ENCODE measurements at places on chromosomes 11 and 22.

DNA sequence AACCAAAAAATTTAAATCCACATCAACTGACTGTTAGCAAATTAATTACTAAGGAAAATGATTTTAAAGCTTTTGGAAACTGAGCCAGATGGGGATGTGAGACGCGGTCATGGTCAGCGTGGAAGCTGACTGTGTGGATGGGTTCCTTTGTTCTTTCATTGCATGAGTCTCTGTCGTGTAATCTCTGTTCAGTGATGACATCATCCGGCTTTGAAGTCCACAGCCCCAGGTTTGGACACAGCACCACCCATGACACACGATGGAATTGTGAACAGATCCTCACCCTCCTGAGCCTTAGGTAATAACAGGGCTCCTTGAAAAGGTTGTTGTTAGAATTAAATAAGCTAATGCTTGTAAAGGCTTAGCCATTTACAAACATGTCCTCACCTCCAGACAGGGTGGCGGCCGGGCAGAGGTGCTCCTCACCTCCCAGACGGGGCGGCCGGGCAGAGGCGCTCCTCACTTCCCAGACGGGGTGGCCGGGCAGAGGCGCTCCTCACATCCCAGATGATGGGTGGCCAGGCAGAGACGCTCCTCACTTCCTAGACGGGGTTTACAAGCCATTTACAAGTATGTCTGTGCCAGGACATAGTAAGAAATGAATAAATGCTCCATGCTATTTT is 677.3 kb downstream of the TBC1D22A start:
- DNase-seq = no peak

DNA sequence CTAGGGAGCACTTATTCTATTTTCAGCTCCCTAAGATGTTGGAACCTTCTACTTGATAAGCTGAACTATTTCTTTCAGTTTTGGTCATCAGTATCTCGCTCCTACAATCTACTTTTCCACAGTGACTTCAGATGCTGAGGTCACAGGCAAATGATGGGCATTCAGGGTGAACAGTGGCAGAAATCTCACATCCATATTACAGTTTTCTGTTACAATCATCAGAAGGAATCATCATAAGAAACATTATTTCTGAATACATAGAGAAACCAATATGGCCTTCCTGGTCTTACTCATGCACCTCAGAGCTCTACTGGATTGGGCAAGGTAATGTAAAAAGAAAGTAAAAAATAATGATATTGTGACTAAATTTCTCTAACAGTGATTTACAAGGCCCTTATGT is 39.4 kb upstream of the DDI1 start:
- no peak for DNase-seq

DNA sequence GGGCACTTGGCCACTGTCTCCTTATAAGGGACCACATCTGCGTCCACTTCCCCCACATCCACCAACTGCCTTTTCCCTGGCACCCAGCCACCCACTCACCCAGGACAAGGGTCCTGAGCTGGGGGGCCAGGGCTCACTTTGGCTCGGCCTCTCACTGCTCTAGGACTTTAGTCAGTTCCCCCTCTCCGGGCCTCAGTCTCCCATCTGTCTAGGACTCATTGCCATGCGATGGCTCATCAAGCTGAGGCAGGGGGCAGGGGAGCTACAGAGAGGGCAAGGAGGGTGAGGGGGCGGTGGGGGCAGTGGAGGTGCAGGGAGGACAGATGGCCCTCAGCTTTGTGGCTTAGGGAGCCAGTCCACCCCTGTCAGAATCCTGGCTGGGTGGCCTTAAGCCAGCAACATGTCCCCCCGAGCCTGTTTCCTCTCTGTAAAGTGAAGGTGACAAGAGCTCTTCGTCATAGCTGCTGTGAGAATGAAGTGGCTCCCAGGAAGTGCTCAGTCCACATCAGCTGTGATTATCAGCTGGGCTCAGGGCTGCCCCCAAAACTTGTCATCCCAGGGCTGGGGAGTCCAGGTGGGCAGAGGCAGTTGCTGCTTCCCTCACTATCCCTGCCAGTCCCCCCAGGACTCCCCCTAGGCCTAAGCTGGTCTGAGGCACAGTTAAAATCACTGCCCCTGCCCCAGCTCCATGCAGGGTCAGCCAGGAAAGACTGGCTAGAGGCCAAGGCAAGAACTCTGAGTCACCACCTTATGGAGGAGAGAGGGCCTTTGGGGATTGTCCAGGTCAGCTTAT is 14.9 kb downstream of the RAC2 start:
- no peak for DNase-seq

GRCh38 chr11:1208394-1209261 is 14.2 kb upstream of the MUC5B start:
- DNase-seq = no peak

DNA sequence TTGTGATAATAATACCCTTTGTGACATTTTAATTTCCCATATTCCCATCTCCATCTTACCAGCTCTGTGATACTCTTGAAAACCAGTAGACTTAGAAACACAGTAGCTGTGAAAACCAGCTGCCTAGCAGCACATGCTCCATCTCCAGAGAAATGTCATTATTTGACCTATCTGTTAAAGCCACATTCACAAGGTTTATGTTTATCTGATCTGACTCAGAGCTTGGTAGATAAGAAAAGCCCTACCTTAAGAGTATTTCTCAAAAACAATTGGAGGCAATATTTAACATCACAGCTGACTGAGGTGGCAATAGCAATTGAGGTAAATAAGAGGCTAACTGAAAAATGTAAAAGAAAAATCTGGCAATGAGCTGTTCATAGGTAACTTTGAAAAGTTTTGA is 8.1 kb upstream of the ANO3 start:
- DNase-seq = no peak

DNA sequence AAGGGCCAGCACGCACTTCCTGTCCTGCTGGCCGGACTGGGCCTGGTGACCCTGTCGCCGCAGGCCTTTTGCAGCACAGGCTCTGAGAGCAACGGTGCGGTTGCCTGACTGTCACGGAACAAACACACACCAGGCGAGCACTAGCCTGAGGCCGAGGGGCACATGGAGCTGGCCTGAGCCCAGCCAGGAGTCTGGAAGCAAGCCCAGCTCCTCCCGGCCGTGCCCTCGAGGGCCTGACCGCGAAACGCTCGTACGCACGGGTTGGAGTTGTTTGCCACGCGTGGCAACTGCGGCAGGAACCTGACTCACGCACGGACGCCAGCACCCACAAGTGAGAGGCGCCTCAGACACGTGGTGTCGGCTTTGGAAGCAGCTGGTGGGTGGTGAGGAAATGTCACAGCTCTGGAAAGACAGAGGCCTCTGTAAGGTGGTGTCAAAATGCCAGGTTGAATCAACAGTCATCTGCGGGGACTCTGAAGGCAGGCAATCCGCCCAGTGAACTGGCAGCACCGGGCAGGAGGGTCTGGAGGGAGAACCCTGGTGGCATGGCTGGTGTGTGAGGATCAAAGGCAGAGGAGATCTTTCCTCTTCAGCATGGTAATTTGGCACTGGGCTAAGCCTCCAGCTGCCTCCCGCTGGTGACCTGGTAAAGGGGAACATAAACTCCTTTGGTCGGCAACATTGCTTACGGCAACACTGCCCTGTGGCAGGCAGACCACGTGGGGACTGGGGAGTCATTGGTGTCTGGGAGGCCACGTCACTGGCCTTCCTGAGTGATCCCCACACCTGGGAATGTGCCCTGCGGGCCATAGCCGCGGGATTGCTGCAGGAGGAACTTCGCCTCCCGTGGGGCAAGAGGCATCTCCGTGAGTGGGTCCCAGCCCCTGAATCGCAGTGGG is 15.3 kb upstream of the IL17REL start:
- no peak for DNase-seq

DNA sequence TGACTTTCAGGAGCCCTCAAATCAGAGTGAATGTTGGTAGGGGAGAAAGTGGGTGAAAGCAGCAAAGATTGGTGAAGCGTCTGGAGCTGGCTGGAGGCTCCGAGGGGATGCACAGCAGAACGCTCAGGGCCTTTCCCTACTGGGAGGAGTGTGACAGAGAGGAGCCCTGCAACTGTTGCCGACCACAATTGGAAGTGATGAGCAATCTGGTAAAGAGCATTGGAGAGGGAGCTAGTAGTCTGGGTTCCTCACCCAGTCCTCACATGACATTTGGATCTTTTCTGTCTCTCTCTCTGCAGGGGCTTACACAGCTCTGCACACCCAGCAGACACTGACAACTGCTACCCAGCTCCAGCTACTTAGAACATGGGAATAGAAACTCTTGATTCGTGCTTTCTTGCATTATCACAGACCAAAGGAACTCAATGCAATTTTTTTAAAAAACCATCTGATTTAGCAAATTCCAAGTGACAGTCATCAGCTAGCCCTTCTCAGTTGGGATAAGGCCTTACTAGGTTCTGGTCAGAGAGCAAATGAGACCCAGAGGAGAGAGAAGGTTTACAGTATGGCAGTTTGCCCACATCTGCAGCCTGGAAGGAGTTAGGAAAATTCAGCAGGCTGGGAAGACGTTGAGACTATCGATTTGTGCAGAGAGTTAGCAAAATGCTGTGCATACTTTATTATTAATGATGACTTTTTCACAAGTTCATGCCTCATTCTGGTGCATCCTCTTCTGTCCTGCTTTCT is 278.0 kb upstream of the PLET1 start:
- DNase-seq = no peak

DNA sequence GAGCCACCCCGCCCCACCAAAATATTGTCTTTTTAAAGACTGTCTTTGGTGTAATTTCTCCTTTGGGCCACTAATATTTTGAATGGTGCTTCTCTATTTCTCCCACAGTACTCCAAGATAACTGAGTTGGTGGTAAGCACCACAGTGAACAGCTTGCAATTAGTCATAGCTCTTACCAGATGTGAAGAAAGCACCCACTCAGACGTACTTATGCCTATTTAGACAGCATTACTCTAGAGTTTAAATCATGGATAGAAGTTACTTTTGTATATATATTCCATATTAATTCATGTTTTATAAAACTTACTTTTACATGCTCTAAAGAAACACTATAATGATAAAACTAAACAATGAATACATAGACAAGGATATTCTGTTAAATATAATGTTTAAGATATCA is 12.7 kb downstream of the ANO3 start:
- DNase-seq = no peak

GRCh38 chr22:46465345-46465720 is 72.1 kb downstream of the CELSR1 start:
- DNase-seq = no peak

DNA sequence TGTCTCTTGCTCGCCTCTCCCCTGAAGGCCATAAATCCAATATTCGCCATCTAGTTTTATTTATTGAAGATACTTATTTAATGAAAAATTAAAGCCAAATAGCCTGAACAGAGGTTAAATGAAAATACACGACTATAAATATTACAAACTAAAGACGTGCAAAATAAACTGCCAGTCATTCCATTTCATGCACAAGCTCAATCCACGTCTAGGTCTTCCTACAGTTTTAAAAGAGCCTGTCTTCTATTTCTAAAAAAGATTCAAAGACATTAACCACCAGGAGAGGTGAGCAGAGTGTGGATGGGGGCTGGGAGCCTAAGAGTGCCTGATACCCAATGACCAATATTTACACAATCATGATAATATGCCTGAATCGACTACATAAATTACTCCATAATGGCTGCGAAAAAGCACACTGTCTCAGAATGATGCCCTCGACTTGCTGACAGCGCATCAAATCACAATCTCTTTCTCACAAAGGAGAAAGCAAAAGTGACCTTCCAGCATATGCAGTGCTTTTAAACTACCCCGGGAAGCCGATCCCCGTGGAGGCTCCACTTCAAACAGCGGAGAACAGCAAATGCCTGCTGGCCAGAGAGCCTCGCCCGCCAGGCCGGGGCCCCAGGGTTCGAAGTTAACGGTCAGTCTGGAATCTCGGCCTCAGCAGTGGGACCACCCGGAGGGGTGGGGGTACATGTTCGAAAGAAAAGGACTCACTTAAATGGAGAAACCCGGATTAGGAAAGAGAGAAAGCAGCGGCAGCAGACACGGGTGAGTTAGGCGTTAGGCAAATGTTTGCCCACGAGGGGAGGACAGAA is 1.7 kb downstream of the FCHSD2 start:
- DNase-seq = no peak

- DNase-seq = no peak
Measured at GRCh38 chr11:69415411-69416142, 65.9 kb upstream of the LINC01488 start.

- DNase-seq = no peak
Measured at GRCh38 chr11:44018127-44018521, 29.7 kb upstream of the ACCSL start.

- DNase-seq = no peak
Measured at GRCh38 chr11:93025558-93026255, 56.3 kb downstream of the MTNR1B start.

DNA sequence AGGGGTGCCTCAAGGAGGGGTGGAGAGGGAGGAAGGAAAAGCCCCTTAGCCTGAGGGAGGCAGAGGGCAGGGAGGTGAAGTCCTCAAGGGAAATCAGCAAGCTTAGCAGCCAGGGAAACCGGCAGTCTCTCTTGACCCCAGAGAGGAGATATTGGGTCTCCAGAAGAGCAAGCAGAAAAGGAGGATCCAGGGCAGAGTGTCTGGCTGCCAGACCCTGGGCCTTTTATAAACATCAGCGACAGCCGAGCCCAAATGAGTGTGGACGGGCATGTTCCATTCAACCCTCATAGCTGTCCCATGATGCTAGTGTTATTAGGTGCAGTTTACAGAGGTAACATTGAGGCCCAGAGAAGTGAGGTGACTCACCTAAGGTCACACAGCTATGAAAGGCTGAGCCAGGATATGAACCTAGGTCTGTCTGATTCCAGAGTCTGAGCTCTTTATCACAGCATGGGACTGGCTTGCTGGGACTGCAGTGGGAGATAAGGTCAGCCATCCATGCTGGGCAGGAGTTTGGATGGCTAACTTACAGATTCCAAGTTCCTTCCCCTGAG is 9.3 kb downstream of the PRDM11 start:
- DNase-seq = no peak

- DNase-seq = no peak
Measured at GRCh38 chr11:13966013-13966412, 3.5 kb downstream of the SPON1 start.

DNA sequence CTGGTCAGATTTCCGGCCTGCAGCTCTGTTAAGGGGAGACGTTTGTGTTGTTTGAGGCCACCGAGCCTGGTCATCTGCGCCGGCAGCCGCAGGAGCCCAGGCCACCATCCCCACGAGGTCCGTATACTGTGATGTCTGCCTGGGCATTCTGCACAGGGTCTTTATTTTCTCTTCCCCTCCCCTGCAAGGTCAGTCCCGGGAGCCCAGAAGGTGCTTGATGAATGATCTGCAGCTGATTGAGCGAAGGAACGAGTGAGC is 45.4 kb downstream of the CTTN start:
- DNase-seq = no peak

DNA sequence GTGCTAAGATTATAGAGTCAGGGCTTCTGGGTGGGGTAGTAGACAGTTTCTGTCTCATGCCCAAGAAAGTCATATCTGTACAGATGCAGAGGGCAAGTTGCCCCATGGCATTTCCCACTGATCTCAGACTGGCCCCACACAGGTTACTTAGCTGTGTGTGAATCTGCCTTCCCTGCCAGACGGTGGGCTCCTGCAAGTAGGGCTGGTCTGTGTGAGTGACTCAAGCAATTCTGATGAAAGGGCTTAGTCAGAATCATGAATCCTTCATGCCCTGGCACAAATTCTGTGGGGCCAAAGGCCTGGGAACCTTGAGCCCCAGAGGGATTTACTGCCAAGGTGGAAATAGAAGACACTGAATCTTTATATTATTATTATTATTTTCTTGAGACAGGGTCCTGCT is 30.4 kb downstream of the USH1C start:
- DNase-seq = no peak

All from CMK (cell line).